ENCODE measurements at places on chromosomes 1 and 21.

DNA sequence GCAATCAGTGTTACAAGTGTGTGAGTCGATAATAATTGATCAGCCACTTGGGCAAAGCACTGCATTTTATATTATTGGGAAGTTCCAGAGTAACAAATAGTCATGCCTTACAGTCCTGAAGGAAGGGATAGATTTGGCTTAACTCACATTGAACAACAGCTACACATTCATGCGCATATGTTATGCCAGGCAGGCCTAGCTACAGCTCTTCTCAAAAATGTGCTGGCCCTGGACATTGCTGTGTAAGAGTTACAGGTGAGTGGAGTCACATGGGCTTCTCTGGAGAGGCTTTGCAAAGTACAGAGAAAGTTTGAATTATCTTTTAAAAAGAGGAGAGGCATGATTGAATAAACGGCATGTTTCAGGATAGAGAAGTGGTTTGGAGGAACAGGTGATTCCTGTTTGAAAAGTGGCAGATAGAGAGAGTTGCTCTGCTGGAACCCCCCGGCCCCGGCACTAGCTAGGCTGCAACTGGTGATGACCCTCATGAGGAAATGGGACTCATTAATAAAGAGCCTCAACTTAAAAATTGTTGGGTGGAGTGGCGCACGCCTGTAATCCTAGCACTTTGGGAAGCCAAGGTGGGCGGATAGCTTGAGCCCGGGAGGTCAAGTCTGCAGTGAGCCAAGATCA lies 200.6 kb downstream of the CRB1 start:
- DNase-seq: no peak

GRCh38 chr1:118788463-118788862 lies 199.7 kb downstream of the TBX15 start:
- no peak for DNase-seq

DNA sequence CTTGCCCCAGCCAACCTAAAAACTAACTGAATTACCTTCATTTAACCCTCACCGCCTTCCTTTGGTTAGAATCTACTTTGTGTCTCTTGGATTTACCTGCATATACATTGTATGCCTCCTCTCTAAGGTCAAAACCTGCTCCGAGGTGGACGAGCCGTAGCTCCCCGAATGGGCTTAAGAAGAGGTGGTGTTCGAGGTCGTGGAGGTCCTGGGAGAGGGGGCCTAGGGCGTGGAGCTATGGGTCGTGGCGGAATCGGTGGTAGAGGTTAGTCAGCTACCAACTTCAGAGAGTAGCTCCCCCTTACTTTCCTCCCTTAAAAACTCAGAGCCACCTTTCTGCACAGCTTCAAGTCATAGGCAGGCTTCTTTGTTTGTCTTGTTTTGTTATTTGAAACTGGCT lies 9.2 kb downstream of the CHTOP start:
- no peak for DNase-seq

GRCh38 chr1:243253211-243253925 lies 1.7 kb downstream of the CEP170 start:
- DNase-seq: no peak

DNA sequence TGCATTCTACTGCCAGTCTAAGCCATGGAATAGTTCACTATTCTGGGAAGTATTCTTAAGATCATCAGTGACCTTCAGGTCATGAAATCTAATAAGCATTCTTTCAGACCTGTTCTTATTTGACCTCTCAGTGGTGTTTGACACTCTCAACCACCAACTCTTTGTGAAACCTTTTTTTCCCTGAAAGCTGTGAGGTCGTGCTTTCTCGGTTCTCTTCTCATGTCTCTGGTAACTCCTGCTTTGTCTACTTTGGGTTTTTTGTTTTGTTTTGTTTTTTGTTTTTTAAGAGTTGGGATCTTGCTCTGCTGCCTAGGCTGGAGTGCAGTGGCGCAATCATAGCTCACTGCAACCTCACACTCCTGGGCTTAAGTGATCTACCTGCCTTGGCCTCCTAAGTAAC lies 56.3 kb downstream of the POU2F1 start:
- no peak for DNase-seq

GRCh38 chr1:157523774-157524493 lies 28.4 kb downstream of the FCRL5 start:
- no peak for DNase-seq

DNA sequence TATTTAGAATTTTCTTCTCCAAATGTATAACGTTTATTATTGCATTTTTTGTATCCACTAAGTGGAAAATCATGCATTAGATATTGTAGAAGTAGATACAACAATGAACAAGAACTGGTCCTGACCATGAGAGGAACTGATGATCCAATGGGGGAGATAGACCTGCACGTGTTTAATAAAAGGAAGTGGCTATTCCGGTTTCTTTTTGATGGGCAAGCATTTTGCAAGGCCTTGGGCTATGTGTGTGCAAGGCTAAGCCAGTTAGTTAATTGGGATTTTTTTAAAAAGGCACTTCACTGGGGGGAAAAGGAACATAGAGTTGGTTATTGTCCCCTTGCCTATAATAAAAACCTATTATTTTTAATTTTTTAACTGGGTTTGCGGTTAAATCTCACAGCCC lies 961 bp upstream of the VCAM1 start:
- no peak for DNase-seq

- no peak for DNase-seq
Measured at GRCh38 chr1:199009447-199009846, 370.6 kb downstream of the PTPRC start.

GRCh38 chr1:65317866-65318653 lies 8.7 kb downstream of the DNAJC6 start:
- no peak for DNase-seq

GRCh38 chr1:118338936-118339335 lies 153.9 kb upstream of the SPAG17 start:
- DNase-seq: no peak

Data from stimulated activated CD8-positive, alpha-beta memory T cell treated with anti-CD3 and anti-CD28 coated beads, Interleukin-15, amount 100 ng/mL, for 24 hours (primary cell).